Sigmoid colon (tissue), 7 donors: ENCODE measurements at places on chromosomes 5 and 9. TPM values are rescaled to one million over a fixed set of nuclear protein-coding genes. Genes with fewer than 3 reads are reported as not detected.

- DNase-seq: no peak
- H3K4me3 ChIP-seq: no peak overlapping the region
- H3K36me3 ChIP-seq: no peaks in the 10 kb centered on the region
- H3K27me3 ChIP-seq: no peaks in the 10 kb centered on the region
Observed at GRCh38 chr5:159655757-159656409, 260.4 kb upstream of the ADRA1B start.

- no peak overlapping the region for H3K4me3 ChIP-seq
- H3K27me3 ChIP-seq: no peaks in the 10 kb centered on the region
- no peaks in the 10 kb centered on the region for H3K4me1 ChIP-seq
- no peaks in the 10 kb centered on the region for H3K36me3 ChIP-seq
Observed at GRCh38 chr5:95027151-95027721, 257.7 kb downstream of the MCTP1 start.

DNA sequence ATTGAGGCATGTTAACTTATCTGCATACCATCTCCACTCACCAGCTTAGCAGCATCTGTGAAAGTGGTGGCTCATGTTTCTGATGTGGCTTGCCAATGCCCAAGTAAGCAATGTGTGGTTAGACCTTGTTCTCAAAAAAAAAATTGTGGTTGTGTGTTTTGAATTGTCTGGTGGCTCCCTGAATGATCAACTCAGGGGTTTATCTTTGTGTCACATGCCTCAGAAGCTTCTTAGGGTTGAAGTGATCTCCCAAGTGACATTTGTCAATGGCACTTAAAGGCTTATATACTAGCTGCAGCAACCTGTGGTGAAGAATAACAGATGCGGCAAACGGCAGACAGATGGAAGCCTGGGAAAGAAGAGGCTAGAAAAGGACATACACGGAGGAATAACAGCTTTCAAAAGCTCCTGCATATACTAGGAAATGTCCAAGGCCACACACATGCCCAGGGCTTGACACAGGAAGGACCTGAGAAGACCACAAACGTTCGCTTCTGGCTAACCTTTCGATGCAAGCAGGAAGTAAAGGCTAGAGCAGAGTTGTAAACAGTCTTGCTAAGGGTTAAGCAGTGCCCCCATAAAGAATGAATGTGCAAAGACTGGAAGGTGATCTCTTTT is 42.2 kb upstream of the FSD1L start:
- no peaks in the 10 kb centered on the region for H3K4me1 ChIP-seq
- no peaks in the 10 kb centered on the region for H3K36me3 ChIP-seq
- H3K4me3 ChIP-seq: no peak overlapping the region
- no peaks in the 10 kb centered on the region for H3K27me3 ChIP-seq
- H3K27ac ChIP-seq: no peak overlapping the region
- no peak for DNase-seq

- H3K4me1 ChIP-seq: peaks cover 4% of the 10 kb centered on the region
- DNase-seq: peak; percentile 40
- no peaks in the 10 kb centered on the region for H3K36me3 ChIP-seq
Observed at GRCh38 chr9:126053913-126054312, 272.7 kb upstream of the MVB12B start.

DNA sequence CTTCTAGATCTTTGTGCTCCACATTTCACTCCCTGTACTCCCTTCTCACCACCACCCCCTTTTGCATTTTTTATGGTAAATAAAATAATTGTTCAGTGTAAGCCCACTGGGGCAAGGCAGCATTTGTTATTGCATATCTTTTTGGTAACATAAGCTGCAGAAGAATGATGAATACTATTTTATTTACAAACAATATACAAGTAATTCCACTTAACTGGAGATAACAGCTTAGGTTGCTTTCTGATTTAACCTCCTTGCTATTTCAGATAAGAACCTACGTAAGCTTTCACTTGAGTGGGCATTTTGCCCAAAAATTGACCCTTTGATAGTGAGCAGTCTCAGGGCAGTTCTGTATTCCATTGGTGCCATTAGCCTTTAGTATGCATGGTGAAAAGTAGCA is 417.9 kb downstream of the SH3GL2 start:
- H3K4me1 ChIP-seq: no peaks in the 10 kb centered on the region
- H3K27me3 ChIP-seq: no peaks in the 10 kb centered on the region
- DNase-seq: no peak
- no peak overlapping the region for H3K4me3 ChIP-seq

- H3K4me3 ChIP-seq: no peak overlapping the region
- no peaks in the 10 kb centered on the region for H3K4me1 ChIP-seq
- no peak overlapping the region for H3K27ac ChIP-seq
- DNase-seq: no peak
- no peaks in the 10 kb centered on the region for H3K36me3 ChIP-seq
Observed at GRCh38 chr9:109588415-109588814, 90.3 kb upstream of the PTPN3 start.

- no peaks in the 10 kb centered on the region for H3K27me3 ChIP-seq
- no peak overlapping the region for H3K4me3 ChIP-seq
- H3K4me1 ChIP-seq: peaks cover 7% of the 10 kb centered on the region
- peak overlapping the region; percentile 22 for H3K27ac ChIP-seq
- H3K36me3 ChIP-seq: no peaks in the 10 kb centered on the region
- no peak for DNase-seq
Observed at GRCh38 chr9:82332018-82332773, 343.6 kb downstream of the SPATA31D1 start.

DNA sequence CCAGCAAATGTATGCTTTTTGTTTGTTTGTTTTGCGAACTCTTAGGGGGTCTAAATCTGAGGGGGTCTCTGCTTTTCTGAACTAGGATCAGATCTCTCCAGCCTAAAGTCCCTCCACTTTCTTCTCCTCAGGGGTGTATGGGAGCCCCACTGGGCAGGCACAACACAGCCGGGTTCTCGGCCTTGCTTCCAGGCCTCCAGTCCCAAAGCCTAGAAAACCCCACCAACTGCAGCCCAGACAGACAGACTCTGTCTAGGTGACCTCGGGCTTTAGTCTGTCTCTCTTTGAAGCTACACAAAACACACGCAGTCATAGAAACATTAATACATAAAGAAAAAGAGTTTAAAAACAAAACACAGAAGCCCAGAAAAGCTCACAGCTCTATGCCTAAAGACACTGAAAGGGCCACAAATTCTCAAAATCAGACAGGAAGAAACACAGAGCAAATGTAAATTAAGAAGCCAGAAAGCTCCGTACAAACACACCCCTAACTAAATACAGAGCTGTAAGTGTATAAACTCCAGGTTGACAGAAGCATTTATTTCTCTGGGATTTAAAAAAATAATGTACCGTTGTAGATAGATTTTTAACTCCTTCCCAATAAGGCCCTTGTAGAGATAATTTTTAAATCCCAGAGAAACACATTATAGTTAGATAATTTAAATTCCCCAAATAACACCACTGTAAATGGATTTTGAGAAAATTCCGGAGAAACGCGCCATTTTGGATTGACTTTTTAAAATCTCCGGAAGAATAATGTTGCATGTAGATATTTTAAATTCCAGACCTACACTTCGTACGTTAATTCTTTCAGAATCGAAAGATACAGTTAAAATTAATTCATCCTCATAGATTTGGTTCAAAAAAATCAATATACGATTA is 2.0 kb downstream of the PITX1 start:
- no peak overlapping the region for H3K27ac ChIP-seq
- peak overlapping the region; percentile 41 for H3K4me3 ChIP-seq
- no peaks in the 10 kb centered on the region for H3K36me3 ChIP-seq
- peaks cover 58% of the 10 kb centered on the region for H3K4me1 ChIP-seq
- H3K27me3 ChIP-seq: peaks cover 84% of the 10 kb centered on the region
- DNase-seq: no peak

- DNase-seq: no peak
- no peaks in the 10 kb centered on the region for H3K27me3 ChIP-seq
- H3K4me3 ChIP-seq: no peak overlapping the region
- no peak overlapping the region for H3K27ac ChIP-seq
- no peaks in the 10 kb centered on the region for H3K36me3 ChIP-seq
Observed at GRCh38 chr5:122035913-122036312, 42.1 kb downstream of the LOX start.

- H3K27me3 ChIP-seq: no peaks in the 10 kb centered on the region
- H3K4me3 ChIP-seq: no peak overlapping the region
- H3K4me1 ChIP-seq: no peaks in the 10 kb centered on the region
- no peak for DNase-seq
Observed at GRCh38 chr5:32534041-32534440, 51.3 kb upstream of the SUB1 start.

DNA sequence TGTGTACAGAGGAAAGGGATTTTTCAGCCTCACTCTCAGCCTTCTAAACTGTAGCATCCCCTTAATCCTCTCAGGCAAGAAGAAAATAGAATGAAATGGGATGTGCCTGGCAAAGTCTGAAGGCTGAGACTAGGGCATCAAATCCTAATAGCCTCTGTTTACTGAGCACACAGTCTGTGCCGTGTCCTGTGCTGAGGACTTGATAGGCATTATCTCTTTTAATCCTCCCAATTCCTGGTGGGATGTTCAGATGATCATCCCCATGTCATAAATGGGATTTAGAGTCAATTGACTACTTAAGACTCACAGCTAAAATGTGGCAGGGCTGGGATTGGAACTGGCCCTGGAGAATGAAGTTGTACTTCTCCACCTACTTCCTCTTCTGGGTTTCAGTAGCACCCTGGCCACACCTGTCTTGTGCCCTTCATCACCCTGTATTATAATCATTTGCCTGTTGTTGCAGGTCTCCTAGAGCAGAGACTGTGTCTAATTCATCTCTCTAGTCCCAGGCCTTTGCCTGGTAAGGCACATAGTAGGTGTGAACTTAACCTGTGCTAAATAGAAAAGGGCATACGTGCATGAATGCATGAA is 81.0 kb downstream of the WWC1 start:
- H3K27me3 ChIP-seq: no peaks in the 10 kb centered on the region
- H3K27ac ChIP-seq: no peak overlapping the region
- no peaks in the 10 kb centered on the region for H3K36me3 ChIP-seq
- DNase-seq: no peak
- no peaks in the 10 kb centered on the region for H3K4me1 ChIP-seq
- H3K4me3 ChIP-seq: no peak overlapping the region

GRCh38 chr5:132475497-132475882 is 15.1 kb downstream of the IRF1 start:
- H3K36me3 ChIP-seq: no peaks in the 10 kb centered on the region
- no peak overlapping the region for H3K4me3 ChIP-seq
- H3K27me3 ChIP-seq: no peaks in the 10 kb centered on the region

GRCh38 chr5:107277485-107278125 is 393.1 kb downstream of the EFNA5 start:
- H3K4me3 ChIP-seq: no peak overlapping the region
- no peak for DNase-seq
- H3K4me1 ChIP-seq: no peaks in the 10 kb centered on the region
- H3K27ac ChIP-seq: no peak overlapping the region
- H3K27me3 ChIP-seq: no peaks in the 10 kb centered on the region

GRCh38 chr5:172167895-172168294 is 20.1 kb downstream of the STK10 start:
- H3K36me3 ChIP-seq: no peaks in the 10 kb centered on the region
- H3K27ac ChIP-seq: no peak overlapping the region
- DNase-seq: no peak
- H3K27me3 ChIP-seq: no peaks in the 10 kb centered on the region

- no peaks in the 10 kb centered on the region for H3K4me1 ChIP-seq
- peaks cover 11% of the 10 kb centered on the region for H3K36me3 ChIP-seq
- no peak overlapping the region for H3K4me3 ChIP-seq
- H3K27me3 ChIP-seq: no peaks in the 10 kb centered on the region
- peak overlapping the region; percentile 68 for H3K27ac ChIP-seq
Observed at GRCh38 chr5:140245341-140245740, 57.6 kb downstream of the PFDN1 start.

Gene SYK
- polyA plus RNA-seq: 35.8 TPM

Gene FOXD4L6
- polyA plus RNA-seq: not detected

Gene LCN1
- not detected for polyA plus RNA-seq

Gene CCDC180
- polyA plus RNA-seq: 1.4 TPM

Gene HTR1A
- polyA plus RNA-seq: not detected

Gene DPYSL3
- polyA plus RNA-seq: 4.2 TPM

Gene PAEP
- not detected for polyA plus RNA-seq

Gene KLHL3
- polyA plus RNA-seq: not detected

Gene STPG3
- not detected for polyA plus RNA-seq

Gene BHMT2
- polyA plus RNA-seq: 0.92 TPM
